ENCODE measurements at places on chromosomes 6 and 20. TPM values are rescaled to one million over a fixed set of nuclear protein-coding genes. Genes with fewer than 3 reads are reported as not detected.

SLC29A1 gene
- total RNA-seq = 1.8 TPM

IYD gene
- total RNA-seq = not detected

GRCh38 chr6:163640641-163641040, 226.1 kb downstream of the QKI start:
- DNase-seq = no peak

ULBP2 gene
- 12.2 TPM for total RNA-seq

CALHM6 gene
- total RNA-seq = 0.64 TPM

DNA sequence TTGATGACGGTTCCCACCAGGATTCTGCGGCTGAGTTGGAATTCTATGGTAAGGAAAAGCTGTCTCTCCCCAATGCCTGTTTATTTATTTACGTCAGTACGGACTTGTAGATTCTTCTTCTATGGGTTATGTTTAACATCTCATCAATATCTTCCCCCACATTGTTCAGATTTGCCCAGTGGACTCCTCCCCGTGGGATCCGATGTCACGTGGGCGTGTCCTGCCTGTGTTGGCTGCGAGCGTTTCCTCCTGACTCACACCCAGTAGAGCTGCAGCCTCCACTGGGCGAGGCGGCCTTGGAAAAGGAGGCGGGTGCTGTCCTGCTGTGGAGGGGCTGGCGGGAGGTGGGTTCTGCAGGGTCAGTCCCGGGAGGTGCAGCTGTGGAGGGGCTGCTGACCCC, 46.8 kb upstream of the SLCO4A1 start:
- DNase-seq = peak; percentile 23

PSORS1C2 gene
- not detected for total RNA-seq

- DNase-seq = peak; percentile 51
These were observed 264.3 kb upstream of the PLN start for GRCh38 chr6:118283766-118284165.

GRCh38 chr6:135490381-135490780, 7.2 kb downstream of the AHI1 start:
- no peak for DNase-seq

SLC24A3 gene
- under 0.01 TPM for total RNA-seq

POU5F1 gene
- total RNA-seq = 1.3 TPM

- peak; percentile 75 for DNase-seq
These were observed 34.9 kb downstream of the RNF24 start for GRCh38 chr20:3980260-3981131.

- no peak for DNase-seq
These were observed 979 bp upstream of the ABCF1 start for GRCh38 chr6:30570263-30570662.

DNA sequence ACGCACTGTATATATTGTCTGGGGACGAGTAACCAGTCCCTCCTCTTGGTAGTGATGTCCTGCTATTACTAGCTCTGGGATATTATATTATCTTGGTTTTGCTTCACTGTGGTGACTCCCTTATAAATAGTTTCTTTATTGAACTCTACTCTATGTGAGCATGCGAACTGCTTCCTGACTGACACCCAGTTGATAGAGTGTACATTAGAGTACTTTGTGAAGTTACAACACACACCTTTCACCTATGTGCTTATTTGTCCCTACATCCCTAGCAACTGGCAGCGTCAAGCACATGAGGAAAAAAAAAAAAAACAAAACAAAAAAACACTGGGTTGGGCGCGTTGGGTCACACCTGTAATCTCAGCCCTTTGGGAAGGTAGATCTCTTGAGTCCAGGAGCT, 67.3 kb upstream of the TENT5A start:
- no peak for DNase-seq

Measured in bronchial epithelial cell (primary cell).